ENCODE measurements at places on chromosomes 3 and 15. TPM values are rescaled to one million over a fixed set of nuclear protein-coding genes. Genes with fewer than 3 reads are reported as not detected.

Gene FOXB1
- 0.64 TPM for total RNA-seq

- no peak for DNase-seq
These were observed 885 bp downstream of the CDV3 start for GRCh38 chr3:133574260-133574881.

GRCh38 chr3:120344349-120344748, 4.8 kb downstream of the LRRC58 start:
- DNase-seq = no peak

DNA sequence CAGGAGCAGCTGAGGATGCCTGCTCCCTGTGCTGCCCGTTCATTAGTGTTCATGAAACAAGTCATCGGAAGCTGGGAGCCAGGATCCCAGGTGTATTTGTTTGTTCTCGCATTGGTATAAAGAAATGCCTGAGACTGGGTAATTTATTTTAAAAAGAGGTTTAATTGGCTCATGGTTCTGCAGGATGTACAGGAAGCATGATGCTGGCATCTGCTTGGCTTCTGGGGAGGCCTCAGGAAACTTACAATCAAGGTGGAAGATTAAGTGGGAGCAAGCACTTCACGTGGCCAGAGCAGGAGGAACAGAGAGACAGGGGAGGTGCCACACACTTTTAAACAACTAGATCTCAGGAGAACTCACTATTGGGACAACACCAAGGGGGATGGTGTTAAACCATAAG, 5.5 kb upstream of the HYKK start:
- DNase-seq = no peak

Measured in Panc1 (cell line).